Subcutaneous adipose tissue (tissue), 4 donors: ENCODE measurements at places on chromosomes 3 and 15. TPM values are rescaled to one million over a fixed set of nuclear protein-coding genes. Genes with fewer than 3 reads are reported as not detected.

Gene GATM
- 14.8 TPM for total RNA-seq

Gene UBAP1L
- total RNA-seq = 2.2 TPM

Gene XCR1
- total RNA-seq = not detected

Gene UNC13C
- total RNA-seq = not detected

Gene SLC51B
- total RNA-seq = not detected

Gene CERS3
- not detected for total RNA-seq

Gene CDHR4
- not detected for total RNA-seq

Gene SV2B
- total RNA-seq = 2.4 TPM

Gene MUC4
- total RNA-seq = not detected

Gene CPN2
- not detected for total RNA-seq
